ENCODE measurements at places on chromosomes 4 and X.

- DNase-seq, result no peak
Measured at GRCh38 chrX:115562480-115562847, 1.5 kb downstream of the PLS3 start.

DNA sequence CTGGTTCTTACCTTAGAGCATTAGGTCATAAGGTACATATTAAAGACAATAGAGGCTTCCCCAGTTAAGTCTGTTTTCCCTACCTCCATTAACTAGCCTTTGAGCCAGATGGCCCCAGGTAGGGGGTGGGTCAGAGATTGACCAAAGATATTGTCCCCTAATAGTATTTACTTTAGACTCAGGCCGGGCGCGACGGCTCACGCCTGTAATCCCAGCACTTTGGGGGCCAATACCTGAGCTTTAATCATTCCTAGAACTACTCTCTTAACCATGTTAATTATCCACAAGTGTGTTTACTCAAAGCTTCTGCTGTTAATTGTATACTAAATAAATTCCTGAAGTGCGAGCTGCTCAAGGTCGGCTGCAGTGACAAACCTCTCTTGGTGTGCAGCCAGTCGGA, 28.0 kb upstream of the AMBN start:
- no peak for DNase-seq

- DNase-seq, result no peak
Measured at GRCh38 chr4:175954685-175955084, 111.0 kb upstream of the WDR17 start.

- DNase-seq, result no peak
Measured at GRCh38 chr4:102574317-102574716, 73.2 kb downstream of the NFKB1 start.

DNA sequence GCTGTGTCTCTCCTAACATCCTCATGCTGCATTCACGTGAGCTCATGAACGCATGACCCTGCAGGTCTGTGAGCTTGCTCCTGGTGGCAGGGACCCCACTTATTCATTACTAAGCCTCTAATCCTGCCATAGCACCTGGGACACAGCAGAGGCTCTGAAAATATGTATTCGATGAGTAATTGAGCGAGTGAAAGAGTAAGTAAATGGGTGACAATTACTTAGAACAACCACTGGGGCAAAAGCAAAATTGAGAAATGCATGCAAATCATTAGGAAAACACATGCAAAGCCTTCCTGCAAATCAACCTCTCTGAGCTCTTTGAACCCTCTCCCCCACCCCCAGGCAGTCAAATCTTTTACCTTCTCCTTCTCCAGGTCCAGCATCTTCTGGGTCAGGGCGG, 23.6 kb upstream of the C4orf50 start:
- DNase-seq, result no peak

GRCh38 chrX:2474963-2475726, 25.6 kb downstream of the DHRSX start:
- no peak for DNase-seq

- DNase-seq, result no peak
Measured at GRCh38 chr4:100483796-100484195, 34.0 kb downstream of the EMCN start.

GRCh38 chr4:83128240-83128929, 13.9 kb upstream of the PLAC8 start:
- peak; percentile 53 for DNase-seq

DNA sequence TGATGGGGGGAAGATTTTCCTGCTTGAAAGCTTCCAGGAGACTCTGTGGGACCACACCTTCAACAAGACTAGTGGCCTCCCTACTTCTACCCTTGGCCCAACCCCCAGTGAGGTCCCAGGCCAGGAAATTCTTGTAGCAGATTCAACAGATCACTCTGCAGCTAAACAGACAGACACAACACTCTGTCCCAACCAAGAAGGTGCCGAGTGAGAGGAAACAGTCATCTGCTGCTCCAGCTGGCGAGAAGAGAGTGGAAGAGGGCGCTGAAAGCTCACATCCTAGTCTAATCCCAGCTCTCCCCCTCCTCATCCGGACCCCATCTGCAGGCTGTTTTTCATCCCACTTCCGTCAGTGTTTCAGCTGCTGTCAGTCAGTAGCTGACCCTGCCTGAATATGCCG, 63.4 kb downstream of the CHRDL1 start:
- DNase-seq, result no peak

DNA sequence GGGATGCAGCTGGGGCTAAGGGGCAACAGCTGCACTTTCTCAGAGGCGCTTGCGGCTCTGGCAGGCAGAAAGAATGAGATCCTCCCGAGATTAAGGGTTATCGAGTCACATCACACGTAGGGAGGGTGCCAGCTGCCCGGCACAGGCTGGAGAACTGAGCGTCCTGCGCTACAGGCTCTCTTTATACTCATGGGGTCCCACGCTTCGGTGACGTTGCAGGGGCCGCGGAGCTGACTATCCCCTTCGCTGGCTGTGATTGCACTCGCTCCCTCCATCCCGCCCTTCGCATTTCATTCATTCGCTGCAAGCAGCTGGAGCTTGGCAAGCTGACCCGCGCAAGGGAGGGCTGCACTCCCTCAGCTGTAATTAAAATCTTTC, at the start of gene TACR3:
TACR3 (minus strand) TSS at position 156 of the 378 bp plus-strand sequence. CDS start 310 bp downstream, outside the sequence.
- no peak for DNase-seq

- no peak for DNase-seq
Measured at GRCh38 chr4:5412751-5413150, 295.6 kb downstream of the EVC2 start.

- peak; percentile 73 for DNase-seq
Measured at GRCh38 chr4:81631958-81632441, 160.3 kb upstream of the RASGEF1B start.

DNA sequence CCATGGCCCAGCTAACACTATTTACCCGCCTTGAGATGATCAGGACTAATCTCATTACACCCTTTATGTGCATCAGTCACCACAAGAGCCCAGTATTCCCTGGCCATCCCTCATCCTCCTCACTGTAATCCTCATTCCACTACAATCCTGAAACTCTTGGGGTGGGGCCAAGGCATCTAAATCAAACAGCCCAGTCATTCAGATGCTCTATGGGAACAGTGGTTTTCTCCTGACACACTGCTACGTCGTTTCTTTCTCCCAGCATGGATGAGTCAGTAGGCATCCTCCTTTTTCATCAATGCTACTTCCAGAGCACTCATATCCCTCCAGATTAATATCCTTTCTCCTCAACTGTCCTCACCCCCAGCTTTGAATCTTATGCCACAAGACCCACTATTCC, 5.6 kb downstream of the SDAD1 start:
- DNase-seq, result peak; percentile 12

- no peak for DNase-seq
Measured at GRCh38 chrX:13599491-13599890, 30.1 kb downstream of the EGFL6 start.

DNA sequence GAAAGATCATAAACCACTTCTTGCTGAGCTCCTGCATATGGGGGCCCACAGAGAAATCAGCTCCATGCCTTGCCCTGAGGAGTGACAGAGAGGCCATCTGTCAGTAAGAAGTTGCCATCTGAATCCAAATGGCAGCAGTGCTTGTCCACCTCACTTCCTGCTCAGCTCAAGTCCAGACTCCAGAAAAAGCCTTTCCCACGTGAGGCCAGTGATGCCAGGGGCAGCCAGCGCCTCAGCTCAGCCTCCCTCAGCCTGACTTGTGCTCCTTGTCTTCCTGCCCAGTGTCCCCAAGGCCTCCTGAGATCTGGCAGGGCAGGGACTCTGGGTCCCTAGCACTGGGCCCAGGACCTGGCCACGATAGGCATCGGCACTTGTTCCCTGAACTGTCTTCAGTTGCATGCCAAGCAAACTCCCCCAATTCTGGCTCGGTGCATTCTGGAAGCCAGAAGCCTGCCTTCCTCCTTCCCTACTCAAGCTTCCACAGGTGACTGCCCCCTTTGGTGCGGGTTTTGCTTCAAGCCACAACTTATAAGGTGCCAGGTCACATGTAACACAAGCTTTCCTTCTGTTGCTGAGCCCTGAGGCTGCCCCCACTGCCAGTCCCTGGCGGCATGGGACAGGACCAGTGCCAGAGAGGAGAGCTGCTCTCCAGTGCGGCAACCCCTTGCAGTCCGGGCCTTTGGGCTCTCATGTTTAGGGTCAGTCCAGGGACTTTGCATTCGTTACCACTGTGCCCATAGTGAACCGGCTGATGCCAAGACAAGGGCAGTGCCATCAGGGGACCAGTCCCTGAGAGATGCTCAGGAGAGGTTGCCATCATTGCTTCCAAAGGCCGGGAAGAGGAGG, 2.2 kb downstream of the ZNF185 start:
- no peak for DNase-seq

- DNase-seq, result no peak
Measured at GRCh38 chr4:177740563-177740962, 298.3 kb upstream of the AGA start.

DNA sequence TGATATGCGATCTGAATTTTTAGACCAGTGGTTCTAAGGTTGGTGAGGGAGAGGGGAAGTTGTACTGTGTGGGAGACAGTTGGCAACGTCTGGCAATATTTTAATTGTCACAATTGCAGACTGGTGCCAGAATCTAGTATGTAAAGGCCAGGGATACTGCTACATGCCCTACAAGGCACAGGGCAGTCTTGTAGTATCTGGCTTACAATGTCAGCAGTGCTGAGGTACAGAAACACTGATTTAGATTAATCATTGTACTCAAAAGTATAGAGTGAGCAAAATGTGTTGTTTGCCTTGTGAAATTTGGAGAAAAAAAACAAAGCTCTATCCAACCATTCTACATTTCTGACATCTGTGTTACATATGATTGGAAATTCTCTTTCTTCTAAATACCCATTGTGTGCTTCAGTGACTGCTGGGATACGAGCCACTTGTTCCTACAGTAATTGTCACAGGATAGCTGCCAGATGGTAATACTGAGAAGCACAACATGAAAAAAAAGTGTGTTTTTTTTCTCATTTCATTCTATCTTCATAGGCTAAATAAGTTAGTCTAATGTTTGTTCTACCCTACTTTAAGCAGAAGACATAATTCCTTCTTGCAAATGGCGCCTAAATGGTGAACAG, 526.7 kb upstream of the AGA start:
- DNase-seq, result no peak

DNA sequence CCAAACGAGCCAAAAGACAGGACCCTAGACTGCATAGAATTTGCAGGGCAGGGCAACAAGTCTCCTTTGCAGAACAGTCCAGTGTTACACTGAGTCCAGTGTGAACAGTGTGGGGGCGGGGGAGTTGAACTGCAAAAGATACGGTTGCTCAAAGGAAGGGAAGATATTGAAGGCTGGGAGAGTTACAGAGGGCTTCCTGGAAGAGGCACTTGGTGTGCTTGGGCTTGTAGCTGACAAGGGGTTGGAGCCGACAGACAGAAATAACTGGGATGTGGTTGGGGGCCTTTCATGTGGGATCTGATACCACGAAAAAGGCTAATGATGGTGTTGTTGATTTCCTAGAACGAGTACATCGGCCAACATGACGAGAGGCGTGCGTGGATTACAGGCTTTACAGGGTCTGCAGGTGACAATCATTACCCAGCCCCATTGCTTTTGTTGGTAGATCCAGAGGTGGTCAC, 6.1 kb downstream of the XPNPEP2 start:
- DNase-seq, result no peak

- DNase-seq, result no peak
Measured at GRCh38 chrX:72247206-72247942, 8.5 kb upstream of the ERCC6L start.

DNA sequence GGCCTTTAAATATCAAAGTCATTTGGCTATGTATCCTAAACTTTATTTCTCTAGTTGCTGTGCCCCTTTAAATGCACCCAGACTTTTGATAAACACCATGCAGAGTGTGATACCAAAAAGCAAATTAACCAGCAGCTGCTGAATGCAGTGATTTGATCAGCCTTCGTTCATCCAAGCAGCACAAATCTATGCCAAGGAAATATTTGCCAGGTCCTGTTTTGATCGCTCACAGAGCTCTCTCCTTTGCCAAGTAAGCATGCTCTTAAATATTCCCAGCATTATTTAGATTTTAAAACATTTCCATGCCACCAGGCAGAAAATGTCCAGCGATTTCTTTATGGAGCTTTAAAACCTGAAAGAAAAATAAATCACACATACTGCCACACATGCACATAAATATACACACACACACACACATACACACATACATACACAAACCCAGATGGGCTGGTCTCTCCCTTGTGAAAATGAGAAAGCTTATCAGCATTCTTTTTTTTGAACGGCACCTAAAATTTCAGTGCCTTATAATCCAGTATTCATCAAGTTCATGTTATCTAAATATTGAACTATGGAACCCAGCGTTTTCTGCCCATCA, 35.7 kb downstream of the BTC start:
- no peak for DNase-seq
